ENCODE measurements at places on chromosomes 4 and X. TPM values are rescaled to one million over a fixed set of nuclear protein-coding genes. Genes with fewer than 3 reads are reported as not detected.

- no peak for ATAC-seq
Measured at GRCh38 chr4:126221282-126221681, 906.5 kb downstream of the FAT4 start.

SPANXA1 gene
- total RNA-seq: not detected

- ATAC-seq: no peak
Measured at GRCh38 chr4:106063009-106063408, 167.7 kb downstream of the NPNT start.

SPANXA2 gene
- total RNA-seq: not detected

Measured in activated T-helper 17 cell treated with anti-CD3 and anti-CD28 coated beads, Interleukin-2, amount 50 U/mL, for 72 hours (primary cell).